Central memory CD4-positive, alpha-beta T cell (primary cell): ENCODE measurements at places on chromosomes 11 and 22.

GRCh38 chr11:95516786-95517185, 272.8 kb downstream of the FAM76B start:
- no peak for DNase-seq

DNA sequence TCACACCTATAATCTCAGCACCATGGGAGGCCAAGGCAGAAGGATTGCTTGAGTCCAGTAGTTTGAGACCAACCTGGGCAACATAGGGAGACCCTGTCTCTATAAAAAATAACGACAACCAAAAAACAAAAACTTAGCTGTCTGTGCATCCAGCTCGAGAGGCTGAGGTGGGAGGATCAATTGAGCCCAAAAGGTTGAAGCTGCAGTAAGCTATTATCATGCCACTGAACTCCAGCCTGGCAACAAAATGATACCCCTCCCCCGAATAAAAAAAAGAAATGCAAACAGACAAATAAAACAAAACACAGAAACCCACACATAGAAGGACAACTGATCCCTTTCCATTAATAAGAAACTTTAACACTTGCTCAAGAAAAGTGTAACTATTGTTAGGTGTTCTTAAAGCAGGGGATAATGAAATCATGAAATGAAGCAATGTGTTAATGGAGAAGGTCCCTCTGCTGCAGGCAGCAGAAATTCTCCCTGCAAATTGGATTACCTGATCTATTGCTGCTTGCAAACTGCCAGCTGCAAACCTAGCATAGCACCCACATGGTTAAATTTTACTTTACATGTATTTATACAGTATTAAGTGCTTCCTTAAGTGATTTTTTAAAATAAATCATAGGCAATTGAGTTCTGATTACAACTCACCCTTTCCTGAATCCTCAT, 226.3 kb downstream of the SBF2 start:
- DNase-seq = no peak

- DNase-seq = no peak
Measured at GRCh38 chr11:129960216-129961214, 42.1 kb downstream of the PRDM10 start.

- no peak for DNase-seq
Measured at GRCh38 chr11:86748296-86748695, 52.0 kb upstream of the PRSS23 start.

- no peak for DNase-seq
Measured at GRCh38 chr11:70466154-70466553, 67.8 kb downstream of the CTTN start.
